Glutamatergic neuron (in vitro differentiated cells): ENCODE measurements at places on chromosomes 2 and 18. TPM values are rescaled to one million over a fixed set of nuclear protein-coding genes. Genes with fewer than 3 reads are reported as not detected.

The SLC4A5 gene
- 8.2 TPM for total RNA-seq

DNA sequence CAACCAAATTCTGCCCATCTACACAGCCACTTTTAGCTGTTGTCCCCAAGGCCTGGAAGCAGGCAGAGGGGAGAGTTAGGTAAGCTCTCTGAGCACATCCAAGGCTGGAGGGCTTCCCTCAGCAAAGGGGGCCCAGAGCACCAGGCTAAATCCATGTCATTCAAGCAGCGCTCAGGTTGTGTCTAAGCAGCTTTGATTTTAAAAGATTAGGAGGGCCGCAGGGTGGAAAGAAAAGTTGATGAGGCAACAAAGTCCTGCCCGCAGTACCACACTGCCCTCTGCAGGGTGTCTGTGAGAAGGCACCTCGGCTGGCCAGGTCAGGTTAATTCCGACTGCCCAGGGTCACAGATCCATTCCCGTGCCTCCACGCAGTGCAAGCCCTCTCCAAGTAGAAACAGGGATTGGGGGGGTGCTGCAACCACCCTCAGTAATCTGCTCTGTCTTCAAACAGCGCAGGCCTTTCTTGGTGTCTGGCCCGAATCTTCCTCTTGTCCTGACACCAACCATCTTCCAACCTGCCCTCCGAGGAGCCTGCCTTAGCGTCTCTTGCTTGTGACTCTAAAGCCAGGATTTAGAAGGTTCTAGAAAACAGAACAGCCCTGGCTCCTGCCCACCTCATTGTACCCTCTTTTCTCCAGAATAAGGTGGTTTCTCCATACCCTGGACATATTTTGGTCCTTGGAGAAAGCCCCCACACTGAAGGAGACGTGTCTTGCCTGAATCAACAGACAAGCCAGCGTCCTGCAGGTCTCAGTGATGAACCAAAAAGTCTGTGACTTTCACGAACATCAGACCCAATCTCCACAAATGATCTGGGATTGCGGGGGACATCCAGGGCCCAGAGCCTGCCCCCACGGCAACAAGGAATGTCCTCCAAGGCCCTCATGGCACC is 289.2 kb downstream of the TNS1 start:
- peak; percentile 93 for DNase-seq
- H3K36me3 ChIP-seq = no peaks in the 10 kb centered on the region
- H3K27me3 ChIP-seq = peaks cover 2% of the 10 kb centered on the region
- no peak overlapping the region for H3K4me3 ChIP-seq
- H3K4me1 ChIP-seq = no peaks in the 10 kb centered on the region

The MAP3K19 gene
- total RNA-seq = not detected

The TNFAIP6 gene
- not detected for total RNA-seq

DNA sequence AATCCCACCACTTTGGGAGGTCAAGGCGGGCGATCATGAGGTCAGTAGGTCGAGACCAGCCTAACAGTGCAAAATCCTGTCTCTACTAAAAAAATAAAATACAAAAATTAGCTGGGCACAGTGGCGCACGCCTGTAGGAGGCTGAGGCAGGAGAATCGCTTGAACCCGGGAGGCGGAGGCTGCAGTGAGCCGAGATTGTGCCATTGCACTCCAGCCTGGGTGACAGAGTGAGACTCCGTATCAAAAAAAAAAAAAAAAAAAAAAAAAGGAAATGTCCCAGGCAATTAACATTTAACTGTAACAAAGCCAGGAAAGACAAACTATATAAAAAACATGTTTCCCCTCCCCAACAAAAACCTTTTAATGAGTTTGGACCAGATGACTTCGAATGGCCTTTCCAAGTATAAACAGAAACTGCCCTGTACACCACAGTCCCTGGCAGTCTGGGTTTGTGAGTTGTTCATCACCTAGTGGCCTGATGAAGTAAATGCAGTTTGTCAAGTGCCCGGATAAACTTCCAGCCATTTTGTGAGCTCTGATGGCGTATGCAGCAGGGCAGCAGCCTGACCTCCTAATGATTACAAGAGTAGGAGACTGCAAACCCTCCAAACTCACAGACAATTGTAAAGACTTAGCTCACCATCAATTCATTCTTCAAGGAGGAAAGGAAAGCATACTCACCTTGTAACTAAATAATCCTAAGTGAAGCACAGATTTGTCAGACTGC is 16.6 kb upstream of the PCBP1 start:
- H3K4me3 ChIP-seq = no peak overlapping the region
- peak overlapping the region; percentile 50 for H3K27ac ChIP-seq
- H3K27me3 ChIP-seq = no peaks in the 10 kb centered on the region
- peaks cover 2% of the 10 kb centered on the region for H3K4me1 ChIP-seq
